ENCODE measurements at places on chromosomes 1 and 21.

GRCh38 chr1:239536165-239536849 lies 149.9 kb downstream of the CHRM3 start:
- no peak for DNase-seq

- DNase-seq = peak; percentile 20
Observed at GRCh38 chr1:41500378-41500777, 15.9 kb upstream of the EDN2 start.

DNA sequence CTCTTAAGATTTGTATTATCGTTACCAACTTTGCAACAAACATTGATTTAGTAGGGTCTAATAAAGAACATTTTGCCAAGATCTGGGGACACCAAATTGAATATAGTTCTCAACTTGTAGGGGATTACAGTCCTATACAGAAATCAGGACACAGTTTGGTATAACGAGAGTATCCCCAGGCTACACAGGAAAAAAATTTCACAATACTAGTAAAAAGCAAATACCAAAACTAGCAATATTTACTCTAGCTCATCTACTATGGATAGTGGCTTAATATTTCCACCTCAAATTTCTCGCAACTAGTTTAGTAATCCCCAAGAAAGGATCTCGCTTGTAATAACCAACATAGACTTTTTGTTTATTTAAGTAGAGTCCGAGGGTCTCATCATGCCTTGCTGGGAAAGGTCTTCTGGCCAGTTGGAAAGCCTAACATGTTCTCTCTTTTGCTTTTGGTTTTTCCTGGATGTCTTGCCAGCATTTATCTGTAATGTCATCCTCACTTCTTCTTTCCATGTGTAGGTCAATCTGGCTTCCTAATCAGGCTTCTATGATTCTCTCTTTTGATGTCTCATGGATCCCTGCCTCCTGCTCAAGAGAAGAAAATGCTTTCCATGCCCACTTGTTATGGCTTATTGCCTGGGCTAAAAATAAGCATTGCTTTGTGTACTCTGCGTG lies 104.7 kb upstream of the KCNK2 start:
- DNase-seq = no peak

- no peak for DNase-seq
Observed at GRCh38 chr1:14593302-14593701, 5.2 kb upstream of the KAZN start.

DNA sequence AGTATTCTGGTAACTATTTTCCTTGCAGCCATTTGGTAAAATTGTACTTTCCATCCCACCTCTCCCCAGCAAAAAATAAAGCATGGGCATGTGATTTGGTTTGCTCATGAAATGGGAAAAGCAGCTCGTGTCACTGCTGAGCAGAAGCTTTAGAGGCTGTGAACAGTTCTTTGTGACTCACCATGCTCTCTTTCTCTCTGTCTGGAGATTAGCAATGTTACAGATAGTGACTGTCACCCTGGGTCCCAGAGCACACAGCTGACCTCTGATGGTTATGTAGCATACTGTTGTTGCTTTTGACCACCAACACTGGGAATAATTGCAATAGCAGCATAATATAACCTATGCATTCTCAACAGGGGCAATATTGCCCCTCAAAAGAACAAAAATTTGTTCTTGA lies 70.6 kb downstream of the RGS2 start:
- no peak for DNase-seq

- DNase-seq = peak; percentile 31
Observed at GRCh38 chr1:156750711-156751450, 594 bp downstream of the HDGF start.

- DNase-seq = no peak
Observed at GRCh38 chr1:44808938-44809917, 905 bp downstream of the BTBD19 start.

GRCh38 chr1:55552636-55553035 lies 337.5 kb upstream of the USP24 start:
- no peak for DNase-seq

DNA sequence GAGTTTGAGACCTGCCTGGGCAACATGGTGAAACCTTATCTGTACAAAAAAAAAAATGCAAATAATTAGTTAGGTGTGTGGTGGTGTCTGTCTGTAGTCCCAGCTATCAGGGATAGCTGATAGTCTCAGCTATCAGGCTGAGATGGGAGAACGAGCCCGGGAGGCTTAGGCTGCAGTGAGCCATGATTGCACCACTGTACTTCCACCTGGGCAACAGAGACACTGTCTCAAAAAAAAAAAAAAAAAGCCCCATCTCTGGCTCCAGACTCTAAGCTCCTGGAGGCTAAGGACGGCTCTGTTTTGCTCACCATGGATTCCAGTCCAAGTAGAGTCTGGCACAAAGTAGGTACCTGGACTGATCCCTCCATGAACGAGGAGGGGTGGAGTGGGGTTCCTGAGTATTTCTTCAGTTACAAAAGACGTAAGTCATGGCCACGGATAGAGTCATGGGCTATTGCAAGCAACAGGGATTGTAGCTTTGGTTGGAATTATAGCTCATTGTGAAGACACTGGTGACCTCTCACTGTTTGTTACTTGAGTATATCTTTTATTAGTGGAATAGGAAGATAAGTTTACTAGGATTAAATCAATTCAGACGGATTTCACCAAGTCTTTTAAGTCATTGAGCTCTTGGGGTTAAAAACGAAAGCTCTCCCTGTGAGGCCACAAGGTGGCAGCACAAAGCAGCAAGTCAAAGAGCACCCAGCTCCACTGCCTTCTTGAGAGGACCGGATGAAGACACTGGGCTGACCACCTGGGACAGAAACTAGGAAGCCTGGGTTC lies 35.6 kb upstream of the TMEM61 start:
- peak; percentile 82 for DNase-seq

DNA sequence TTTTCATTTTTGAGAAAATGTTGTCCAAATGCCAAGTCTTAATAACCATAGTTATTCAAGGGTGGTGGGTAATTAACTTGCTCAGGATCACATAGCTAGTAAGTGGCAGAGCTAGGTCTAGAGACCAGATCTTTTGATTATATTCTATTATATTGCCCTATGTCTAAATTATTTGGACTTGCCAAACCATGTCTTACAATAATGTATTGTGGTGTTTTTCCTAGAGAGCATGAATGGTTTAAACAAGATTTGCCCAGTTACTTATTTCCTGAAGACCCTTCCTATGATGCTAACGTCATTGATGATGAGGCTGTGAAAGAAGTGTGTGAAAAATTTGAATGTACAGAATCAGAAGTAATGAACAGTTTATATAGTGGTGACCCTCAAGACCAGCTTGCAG lies 58.6 kb downstream of the PRKAA2 start:
- no peak for DNase-seq

DNA sequence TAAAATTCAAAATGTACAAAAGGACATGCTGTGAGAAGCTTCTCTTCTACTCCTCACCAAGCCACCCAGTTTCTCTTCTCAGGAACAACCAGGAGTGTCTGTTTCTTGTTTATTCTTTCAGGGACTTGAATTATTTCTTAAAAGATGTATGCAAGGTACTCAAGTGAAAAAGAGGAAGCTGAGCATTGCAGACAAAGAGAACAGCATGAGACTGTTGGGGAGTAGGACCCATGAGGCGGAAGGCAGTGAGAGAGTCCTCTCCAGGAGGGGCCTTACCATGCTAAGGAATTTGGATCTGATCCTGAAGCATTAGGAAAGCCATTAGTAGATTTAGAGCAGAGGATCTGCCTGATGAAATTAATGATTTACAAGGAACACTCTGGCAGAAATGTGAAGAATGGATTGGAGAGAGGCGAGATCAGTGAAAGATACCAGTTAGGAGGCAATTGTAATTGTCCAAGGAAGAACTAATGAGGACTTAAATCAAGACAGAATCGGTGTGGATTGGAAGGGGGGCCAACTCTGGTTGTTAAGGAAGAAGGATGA lies 14.7 kb upstream of the SSX2IP start:
- no peak for DNase-seq

DNA sequence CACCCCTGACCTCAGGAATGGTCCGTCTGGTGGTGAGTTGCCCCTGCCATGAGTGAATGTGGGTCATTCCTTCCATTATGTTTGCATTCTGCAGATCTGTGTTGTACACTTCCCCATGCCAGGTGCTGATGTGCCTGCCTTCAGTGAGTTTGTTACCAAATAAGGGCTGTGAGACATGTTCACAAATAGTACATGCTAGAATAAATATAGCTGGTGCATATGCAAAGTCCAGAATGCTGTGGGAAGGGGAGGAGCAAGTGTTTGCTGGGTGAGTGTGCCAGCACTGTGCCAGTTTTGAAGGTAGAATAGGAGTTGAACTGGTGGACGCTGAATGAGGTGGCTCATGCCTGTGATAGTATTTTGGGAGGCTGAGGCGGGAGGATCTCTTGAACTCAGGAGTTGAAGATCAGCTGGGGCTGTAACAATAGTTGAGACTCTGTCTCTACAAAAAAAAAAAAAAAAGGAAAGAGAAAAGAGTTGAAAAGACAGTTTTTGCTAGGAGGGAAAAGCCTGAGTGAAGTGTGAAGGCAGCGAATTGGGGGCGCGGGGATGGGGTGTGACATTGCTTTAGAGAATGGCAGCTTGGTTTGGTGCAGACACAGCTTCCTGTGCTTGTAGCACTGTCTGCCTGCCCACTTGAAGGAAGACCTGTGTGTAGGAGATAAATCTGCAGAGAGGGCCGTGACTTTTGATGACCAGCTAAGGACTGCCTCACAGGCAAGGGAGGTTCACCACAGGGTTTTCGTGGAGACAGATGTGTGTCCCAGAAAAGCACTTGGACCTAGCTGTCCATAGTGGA lies 61.1 kb downstream of the LGR6 start:
- no peak for DNase-seq

DNA sequence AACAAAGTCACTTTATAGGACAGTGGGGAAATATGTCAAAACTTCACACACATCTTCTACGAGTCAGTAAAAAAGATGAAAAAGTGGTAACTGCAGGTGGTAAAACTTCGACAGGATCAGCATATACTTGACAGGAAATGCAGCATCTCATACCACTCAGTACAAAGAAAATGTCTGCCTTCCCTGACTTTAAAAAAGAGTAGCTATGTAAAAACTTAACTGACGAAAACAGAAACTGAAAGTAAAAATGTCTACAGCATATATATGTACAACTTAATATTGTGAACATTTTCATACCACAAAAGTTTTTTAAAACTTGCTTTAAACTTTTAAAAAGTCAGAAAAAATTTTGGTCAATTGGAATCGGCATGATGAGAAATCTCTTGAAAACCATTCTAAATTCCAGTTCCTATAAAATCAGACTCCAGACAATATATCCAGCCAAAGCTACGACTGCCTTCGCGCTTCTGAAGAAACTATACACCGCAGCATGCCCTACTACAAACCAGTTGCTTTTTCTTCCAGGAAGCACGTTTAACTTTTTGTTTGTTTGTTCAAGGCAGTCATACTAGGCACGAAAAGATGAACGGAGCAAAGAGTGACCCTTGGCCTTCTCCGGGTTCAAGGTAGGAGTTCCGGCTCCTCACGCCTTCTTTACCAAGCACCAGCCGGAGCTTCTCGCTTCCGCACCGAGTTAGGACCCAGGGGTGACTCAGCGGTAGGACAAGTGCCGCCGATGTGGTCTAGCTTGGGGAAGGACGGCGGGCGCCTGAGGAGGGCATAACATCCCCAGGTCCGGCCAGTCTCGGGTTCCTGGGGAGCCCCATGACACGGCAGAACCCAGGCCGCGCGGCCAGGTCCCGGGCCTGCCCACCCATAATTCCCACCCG lies 612 bp downstream of the PSMA5 start:
- DNase-seq = no peak

- no peak for DNase-seq
Observed at GRCh38 chr1:24435782-24436365, 20.3 kb downstream of the NIPAL3 start.

GRCh38 chr1:11885916-11886315 lies 27.2 kb upstream of the NPPB start:
- no peak for DNase-seq

DNA sequence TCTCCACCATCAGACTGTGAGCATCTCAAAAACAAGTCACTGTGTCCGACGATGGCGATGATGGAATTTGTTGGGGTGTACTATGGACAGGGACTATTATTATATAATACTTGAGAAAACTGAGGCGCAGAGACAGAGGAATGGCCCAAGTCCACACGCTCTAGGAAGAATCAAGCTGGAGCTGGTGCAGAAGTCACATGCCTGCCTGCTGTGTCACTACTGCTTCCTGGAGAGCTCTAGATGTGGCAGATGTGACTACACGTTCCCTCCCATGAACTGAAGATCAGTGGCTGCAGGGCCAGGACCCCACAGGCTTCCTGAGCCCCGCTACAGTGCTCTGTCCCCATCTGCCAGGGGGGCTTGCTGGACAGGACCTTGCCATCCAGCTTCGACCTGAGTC lies 56.9 kb downstream of the TRABD2B start:
- DNase-seq = no peak

DNA sequence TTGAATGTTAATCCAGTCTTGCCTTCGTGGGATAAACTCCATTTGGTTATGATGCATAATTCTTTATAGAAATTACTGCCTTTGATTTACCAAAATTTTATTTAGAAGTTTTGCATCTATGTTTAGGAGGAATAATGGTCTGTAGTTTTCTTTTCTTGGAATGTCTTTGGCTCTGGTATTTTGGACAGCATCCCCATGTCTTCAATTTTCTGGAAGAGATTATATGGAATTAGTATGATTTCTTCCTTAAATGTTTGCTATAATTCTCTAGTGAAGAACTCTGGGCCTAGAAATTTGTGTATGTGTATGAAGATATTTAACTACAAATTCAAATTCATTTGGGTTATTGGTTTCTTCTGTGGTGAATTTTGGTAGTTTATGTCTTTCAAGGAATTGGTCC lies 92.7 kb downstream of the SNX7 start:
- no peak for DNase-seq

GRCh38 chr1:108644984-108645383 lies 15.9 kb downstream of the HENMT1 start:
- no peak for DNase-seq

GRCh38 chr1:183652107-183652506 lies 1.0 kb downstream of the APOBEC4 start:
- DNase-seq = no peak

DNA sequence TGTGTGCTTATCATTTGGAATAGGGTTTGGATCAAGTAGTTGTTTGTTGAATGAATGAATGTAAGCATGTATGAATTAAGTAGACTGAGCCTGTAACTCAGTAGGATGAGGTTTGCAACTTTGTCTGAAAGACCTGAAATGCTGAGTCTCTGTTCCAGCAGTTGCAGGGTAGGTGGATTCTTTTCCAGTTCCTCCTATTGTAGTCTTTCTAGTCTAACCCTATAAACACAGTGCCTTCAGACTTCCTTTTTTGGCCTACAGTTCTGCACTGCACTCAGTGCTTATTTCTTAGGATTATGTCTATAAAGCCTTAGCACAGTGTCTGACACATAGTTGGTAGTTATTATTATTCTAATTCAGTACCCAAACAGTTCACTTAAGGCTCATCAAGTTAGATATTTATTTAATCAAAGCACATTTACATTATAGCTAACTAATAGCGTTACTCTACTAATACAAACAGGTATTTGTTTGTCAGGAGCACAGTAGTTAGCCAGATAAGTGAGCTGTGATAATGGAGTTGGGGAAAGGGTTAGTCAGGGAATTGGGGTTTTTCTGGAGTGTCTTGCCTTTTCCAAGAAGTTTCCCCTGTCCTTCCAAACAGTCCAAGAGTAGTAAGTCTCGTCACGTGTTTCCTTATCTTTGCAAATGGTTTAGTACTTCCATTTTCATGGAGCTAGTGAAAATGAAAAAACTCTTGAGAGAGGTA lies 45.0 kb downstream of the ABCD3 start:
- DNase-seq = no peak

Data from NCI-H2081 (cell line).